Esophagus squamous epithelium (tissue), 5 donors: ENCODE measurements at places on chromosomes 16 and 17. TPM values are rescaled to one million over a fixed set of nuclear protein-coding genes. Genes with fewer than 3 reads are reported as not detected.

Gene SPATA22
- not detected for total RNA-seq

Gene CLEC19A
- total RNA-seq: not detected

- H3K27ac ChIP-seq: peak overlapping the region; percentile 97
- no peak for DNase-seq
- H3K4me3 ChIP-seq: no peak overlapping the region
- H3K36me3 ChIP-seq: peaks cover 32% of the 10 kb centered on the region
Observed at GRCh38 chr17:44348234-44348987, 3.3 kb downstream of the GRN start.

DNA sequence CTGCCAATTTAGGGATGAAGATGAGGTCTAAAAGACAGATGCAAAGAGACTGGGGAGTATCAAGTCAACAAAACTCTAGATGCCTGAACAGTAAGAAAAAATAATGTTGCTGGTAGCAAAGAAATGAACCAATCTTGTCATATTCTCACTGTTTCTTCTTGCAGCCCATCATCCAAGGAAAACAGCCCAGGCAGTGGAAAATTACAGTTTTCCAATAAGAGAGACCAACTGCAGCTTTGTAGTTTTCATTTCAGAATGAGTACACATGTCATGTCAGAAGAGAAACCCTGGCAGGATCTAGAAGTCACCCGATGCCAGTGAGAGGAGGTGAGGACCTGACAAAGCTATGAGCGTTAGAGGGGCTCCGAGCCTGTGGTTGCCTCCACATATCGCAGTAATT is 500.4 kb upstream of the PSMD7 start:
- no peak overlapping the region for H3K27ac ChIP-seq
- no peaks in the 10 kb centered on the region for H3K27me3 ChIP-seq
- H3K36me3 ChIP-seq: no peaks in the 10 kb centered on the region
- H3K4me1 ChIP-seq: peaks cover 6% of the 10 kb centered on the region

Gene FOXN1
- total RNA-seq: 15.9 TPM

Gene GRB7
- 49.8 TPM for total RNA-seq

Gene CDK5R1
- total RNA-seq: 11.9 TPM

Gene SF3B3
- 129 TPM for total RNA-seq

DNA sequence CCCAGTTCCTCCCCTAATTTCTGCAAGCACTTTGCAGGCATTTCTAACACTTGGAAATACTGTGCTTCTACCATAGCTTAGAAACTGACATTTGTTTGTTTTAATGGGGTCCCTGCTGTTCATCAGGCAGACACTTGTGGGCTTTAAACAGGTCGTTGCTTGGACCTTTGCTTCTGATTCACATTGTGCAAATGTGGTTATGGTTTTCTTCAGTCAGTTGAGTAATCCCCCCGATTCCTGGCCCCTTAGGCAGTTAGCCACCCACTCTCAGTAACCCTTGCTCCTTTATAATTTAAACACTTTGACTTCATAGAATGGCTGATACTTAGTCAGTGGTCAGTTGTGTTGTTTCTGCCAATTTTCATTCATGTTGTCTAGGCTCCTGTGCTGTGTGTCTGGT is 39.4 kb downstream of the SLC47A1 start:
- H3K36me3 ChIP-seq: no peaks in the 10 kb centered on the region
- no peaks in the 10 kb centered on the region for H3K4me1 ChIP-seq
- H3K27ac ChIP-seq: no peak overlapping the region

Gene SNAI3
- total RNA-seq: not detected

- no peak overlapping the region for H3K4me3 ChIP-seq
- no peak for DNase-seq
- H3K27me3 ChIP-seq: no peaks in the 10 kb centered on the region
- H3K27ac ChIP-seq: no peak overlapping the region
- H3K4me1 ChIP-seq: peaks cover 42% of the 10 kb centered on the region
- no peaks in the 10 kb centered on the region for H3K36me3 ChIP-seq
Observed at GRCh38 chr17:74276541-74277009, 2.5 kb downstream of the DNAI2 start.

GRCh38 chr16:5187402-5187952 is 89.9 kb upstream of the EEF2KMT start:
- no peaks in the 10 kb centered on the region for H3K36me3 ChIP-seq
- H3K27ac ChIP-seq: no peak overlapping the region
- no peaks in the 10 kb centered on the region for H3K4me1 ChIP-seq
- no peak overlapping the region for H3K4me3 ChIP-seq
- no peak for DNase-seq

GRCh38 chr17:81385320-81386111 is 9.7 kb upstream of the BAHCC1 start:
- peak overlapping the region; percentile 96 for H3K27ac ChIP-seq
- peaks cover 31% of the 10 kb centered on the region for H3K4me1 ChIP-seq
- DNase-seq: no peak
- H3K4me3 ChIP-seq: no peak overlapping the region
- H3K27me3 ChIP-seq: no peaks in the 10 kb centered on the region
